ENCODE measurements at places on chromosomes 5 and 9.

- no peak for DNase-seq
Measured at GRCh38 chr5:62083247-62083646, 222.8 kb upstream of the KIF2A start.

- DNase-seq = no peak
Measured at GRCh38 chr5:66520854-66521253, 75.3 kb upstream of the MAST4 start.

DNA sequence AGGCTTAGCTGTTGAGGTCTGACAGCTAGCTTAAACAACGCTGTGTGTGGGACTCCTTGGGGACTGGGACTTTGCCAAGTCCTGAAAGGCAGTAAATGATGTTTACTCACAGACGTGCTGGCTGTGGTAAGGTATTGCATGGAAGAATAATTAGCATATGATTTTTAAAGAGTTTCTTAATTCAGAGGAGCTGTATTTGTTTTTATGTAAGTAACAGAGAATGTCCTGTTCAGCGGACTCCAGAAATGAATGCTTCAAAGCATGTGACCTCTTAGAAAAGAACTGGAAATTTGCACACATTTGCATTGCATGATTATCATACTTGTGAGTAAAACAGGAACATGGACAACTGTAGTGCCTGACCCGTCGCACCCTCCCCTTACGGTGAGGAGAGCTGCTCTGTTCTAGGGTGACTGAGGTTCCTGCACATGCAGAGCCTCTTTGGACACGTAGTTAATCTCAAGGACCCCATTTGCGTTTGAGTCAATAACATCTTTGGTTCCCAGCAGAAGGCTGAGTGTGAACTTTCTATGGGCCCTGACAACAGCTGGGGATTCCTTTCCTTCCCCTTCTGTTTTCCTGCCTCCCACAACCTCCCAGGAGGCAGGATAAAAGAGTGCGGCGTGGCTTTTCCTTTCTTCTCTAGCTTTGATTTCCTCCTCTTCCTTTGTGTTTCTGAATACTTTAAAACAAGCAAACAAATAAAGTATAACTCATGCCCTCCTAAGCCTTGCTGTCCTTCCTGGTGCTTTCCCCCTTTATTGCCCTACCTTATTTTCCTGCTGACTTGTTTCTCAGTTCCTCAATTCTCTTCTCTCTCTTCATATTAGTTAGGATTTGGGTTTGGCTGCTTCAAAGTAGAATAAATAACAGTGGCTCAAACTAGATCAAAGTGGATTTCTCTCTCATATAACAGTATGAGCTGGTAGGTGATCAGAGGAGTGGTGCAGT lies 157.2 kb upstream of the CD180 start:
- peak; percentile 89 for DNase-seq

- no peak for DNase-seq
Measured at GRCh38 chr9:105318729-105319191, 74.3 kb downstream of the SLC44A1 start.

GRCh38 chr9:106051545-106051944 lies 357.2 kb downstream of the TMEM38B start:
- DNase-seq = no peak

- no peak for DNase-seq
Measured at GRCh38 chr5:95803271-95804148, 19.0 kb downstream of the GLRX start.

DNA sequence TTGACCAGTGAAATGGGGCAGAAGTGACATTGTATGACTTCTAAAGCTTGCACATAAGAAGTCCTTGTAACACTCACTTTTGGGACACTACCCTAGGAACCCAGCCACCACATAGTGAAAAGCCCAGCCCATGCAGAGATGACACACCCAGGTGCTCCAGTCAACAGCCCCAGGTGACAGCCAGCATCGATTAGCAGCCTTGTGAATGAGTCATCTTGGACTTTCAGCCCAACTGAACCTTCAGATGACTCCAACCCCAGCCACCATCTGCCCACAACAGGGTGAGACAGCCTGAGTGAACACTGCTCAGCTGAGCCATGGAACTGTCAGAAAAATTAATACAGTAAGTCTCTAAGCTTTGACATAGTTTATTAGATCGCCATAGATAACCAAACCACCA lies 458.6 kb downstream of the ZSWIM6 start:
- no peak for DNase-seq

GRCh38 chr5:54991416-54991815 lies 6.0 kb upstream of the ESM1 start:
- DNase-seq = no peak

- no peak for DNase-seq
Measured at GRCh38 chr5:67652201-67652600, 455.6 kb upstream of the CD180 start.

DNA sequence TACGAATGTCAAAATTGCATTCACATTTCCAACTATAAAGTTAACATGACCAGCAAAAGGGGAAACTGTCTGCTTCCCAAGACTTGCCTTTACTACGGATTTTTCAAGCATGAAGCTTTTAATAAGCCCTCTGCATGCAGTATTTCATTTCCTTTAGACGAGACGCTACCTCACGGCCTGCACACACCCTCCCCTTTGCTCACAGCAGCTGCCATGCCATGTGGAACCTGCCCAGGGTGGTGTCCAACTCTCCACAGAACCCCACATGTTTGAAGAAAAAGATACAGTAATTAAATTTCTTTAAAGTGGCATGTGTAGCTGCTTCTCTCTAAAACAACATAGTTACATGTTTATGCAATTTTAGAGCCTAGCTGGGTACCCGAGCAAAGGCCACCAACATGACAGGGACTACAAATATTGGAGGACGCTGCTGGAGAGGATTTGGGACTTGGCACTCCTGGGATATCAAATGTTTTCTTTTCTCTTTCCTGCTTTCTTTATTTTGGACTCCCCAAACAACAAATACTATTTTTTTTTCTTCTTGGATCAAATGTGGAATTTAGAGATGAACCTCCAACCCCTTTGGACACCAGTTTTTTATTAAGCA lies 256.9 kb upstream of the PCSK5 start:
- DNase-seq = no peak

GRCh38 chr5:72651779-72652178 lies 144.6 kb upstream of the ZNF366 start:
- DNase-seq = no peak

GRCh38 chr9:114908104-114908622 lies 22.2 kb downstream of the TNFSF8 start:
- DNase-seq = no peak

All from NCI-H1048 (cell line).